ENCODE measurements at places on chromosomes 1 and 21.

- DNase-seq: peak; percentile 44
Observed at GRCh38 chr1:212760126-212760823, 31.3 kb downstream of the NSL1 start.

- no peak for DNase-seq
Observed at GRCh38 chr1:98898940-98899339, 105.7 kb downstream of the PLPPR5 start.

DNA sequence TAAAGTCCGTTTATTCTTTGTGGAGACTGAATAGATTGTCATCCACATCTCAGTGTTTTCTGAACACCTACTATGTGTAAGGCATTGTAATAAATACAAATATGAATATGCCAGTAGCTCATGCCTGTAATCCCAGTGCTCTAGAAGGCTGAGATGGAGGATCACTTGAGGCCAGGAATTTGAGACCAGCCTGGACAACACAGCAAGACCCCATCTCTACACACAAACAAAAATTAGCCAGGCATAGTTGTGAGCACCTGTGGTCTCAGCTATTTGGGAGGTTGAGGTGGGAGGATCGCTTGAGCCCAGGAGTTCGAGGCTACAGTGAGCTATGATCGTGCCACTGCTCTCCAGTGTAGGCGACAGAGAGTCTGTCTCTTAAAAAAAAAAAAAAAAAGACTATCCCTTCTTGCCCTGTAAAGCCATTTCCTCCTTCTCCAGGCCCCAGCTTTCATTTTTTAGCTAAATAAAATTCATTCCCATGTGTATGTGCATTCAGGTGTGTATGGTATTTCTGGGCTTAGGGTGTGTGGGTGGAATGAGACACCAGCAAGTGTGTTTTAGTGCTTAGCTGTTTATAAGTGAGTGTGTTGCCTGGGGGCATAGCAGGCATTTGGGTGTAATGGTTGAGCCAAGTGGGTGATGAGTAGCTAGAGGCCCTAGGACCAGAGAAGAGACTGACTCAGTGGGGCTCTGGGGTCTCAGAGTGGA lies 7.8 kb downstream of the CELSR2 start:
- no peak for DNase-seq

DNA sequence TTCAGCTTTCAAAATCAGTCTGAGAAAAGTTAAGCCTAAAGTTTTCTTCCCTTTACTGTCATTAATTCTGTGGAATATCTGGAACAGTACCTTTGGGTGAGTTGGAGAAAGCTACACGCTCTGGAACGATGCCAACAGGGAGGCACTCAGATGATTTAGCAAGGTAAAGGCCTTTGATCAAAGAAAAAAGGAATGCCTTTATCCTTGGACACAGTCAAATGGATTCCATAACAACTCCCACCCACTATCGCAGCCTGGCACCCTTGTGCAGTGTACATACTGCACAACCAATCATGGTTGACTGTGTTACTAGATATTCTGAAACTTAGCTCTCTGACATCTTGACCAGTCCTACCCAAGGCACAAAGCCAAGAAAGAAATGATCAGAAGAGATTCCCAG lies 218.7 kb downstream of the PATJ start:
- DNase-seq: no peak

GRCh38 chr1:19448491-19449439 lies 36.6 kb downstream of the CAPZB start:
- DNase-seq: peak; percentile 19

DNA sequence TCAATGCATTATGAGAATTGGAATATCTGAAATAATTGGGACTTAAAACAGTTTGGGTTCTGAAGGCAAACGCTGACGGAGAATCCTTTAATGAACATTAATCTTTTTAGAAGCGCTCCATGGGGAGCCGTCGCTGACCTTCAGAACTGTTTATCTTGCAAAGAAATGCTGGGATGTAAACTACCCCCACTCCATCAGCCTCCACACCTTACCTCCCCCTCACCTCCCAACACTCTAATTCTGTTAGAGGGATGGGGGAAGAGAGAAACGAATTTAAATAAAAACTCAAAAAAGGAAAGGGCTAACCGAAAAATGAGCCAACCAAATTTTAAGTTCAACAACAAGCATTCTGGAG lies 44.1 kb upstream of the DNAJC6 start:
- DNase-seq: no peak

All from Kasumi-1 (cell line).